Urothelium cell line (cell line): ENCODE measurements at places on chromosomes 5 and 9.
A peak's percentile ranks its signal among the peaks of the same experiment; 100 is the strongest.

DNA sequence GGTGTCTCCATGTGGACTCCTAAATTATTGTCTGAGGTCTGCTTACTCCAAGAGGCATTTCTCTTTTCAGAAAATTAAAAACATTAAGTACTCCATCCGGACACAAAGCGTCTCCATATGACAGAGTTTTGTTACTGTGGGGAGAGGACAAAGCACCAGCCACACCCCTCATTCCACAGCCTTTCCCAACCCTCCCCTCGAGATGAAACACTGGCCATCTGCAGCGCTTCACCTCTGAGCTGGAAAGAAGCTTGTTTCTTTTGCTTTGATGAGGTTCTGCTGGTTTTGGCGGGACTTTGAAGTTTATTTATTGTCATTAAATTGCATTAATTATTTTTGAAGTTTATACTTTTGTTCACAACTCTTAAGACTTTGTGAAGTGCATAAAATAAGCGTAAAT lies 27.6 kb upstream of the NKD2 start:
- DNase-seq = peak; percentile 88

DNA sequence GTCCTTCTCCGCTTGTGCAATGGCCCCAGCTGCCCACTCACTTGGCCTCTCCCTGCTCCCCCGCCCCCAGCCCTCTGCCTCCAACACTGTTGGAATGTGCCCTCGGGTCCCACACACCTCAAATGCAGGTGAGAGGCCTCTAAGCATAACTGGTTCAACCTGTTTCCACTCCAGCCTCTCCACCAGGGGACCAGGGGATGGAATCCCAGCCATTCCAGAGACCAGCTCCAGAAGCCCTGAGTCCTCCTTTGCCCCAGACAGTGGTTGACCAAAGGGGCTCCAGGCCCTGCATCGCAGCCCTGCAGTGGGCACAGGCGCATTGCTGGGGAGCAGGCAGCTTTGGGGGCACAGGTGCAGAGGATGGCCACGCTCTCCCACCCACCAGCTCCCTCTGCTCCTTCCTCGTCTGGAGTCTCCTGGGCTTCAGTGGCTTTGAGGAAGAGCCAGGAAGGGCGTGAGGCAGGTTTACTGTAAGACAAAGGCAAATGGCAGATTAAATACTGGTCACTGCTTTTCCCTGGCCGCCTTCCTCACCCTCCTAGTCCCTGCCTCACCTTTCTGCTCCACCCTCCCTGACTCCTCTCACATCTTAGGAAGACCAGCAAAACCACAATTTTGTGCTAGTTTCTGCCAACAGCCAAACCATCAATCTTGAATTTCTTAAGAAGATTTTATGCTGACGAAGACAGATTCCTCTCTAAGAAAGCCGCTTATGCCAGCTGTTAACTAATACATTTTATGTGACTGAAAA lies 29.1 kb upstream of the IRX2 start:
- DNase-seq = no peak

DNA sequence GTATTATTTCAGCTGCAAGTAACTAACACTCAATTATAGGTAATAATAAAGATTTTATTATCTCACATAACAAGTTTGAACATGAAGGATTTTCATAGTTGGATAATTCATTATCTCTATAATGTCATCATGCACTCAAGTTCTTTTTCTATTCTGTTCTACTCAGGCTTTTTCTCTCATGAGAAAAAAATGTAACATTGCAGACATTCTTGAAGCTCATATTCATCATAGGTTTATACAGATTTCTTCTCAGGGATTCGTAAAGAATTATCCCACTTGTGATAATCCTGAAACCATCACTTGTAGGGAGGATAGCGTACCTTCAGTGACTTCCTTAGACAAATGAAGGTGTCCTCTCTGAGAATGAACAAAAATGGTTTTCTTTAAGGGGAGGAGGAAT lies 150.3 kb downstream of the XRCC4 start:
- DNase-seq = no peak

- DNase-seq = peak; percentile 97
Measured at GRCh38 chr5:65562731-65563701, at the start of the genes CENPK and PPWD1. Gene CENPK (minus strand): TSS chr5:65563168. CDS start chr5:65554907, 8,261 bp downstream. Gene PPWD1 (plus strand): TSS chr5:65563296. CDS start chr5:65563311, 15 bp downstream.

- no peak for DNase-seq
Measured at GRCh38 chr9:4317681-4318080, 17.8 kb upstream of the GLIS3 start.

GRCh38 chr5:178651046-178651810 lies 24.4 kb upstream of the CLK4 start:
- DNase-seq = peak; percentile 44

- DNase-seq = peak; percentile 37
Measured at GRCh38 chr5:127320032-127320965, 29.7 kb downstream of the MEGF10 start.

- DNase-seq = peak; percentile 18
Measured at GRCh38 chr5:67233075-67233474, 36.5 kb upstream of the CD180 start.

- no peak for DNase-seq
Measured at GRCh38 chr9:82538634-82539033, 524.3 kb downstream of the RASEF start.

GRCh38 chr5:32317041-32317440 lies 4.3 kb upstream of the MTMR12 start:
- DNase-seq = no peak

- no peak for DNase-seq
Measured at GRCh38 chr5:60829490-60830266, 14.4 kb downstream of the ELOVL7 start.

GRCh38 chr5:179803651-179804554 lies 2.8 kb downstream of the MGAT4B start:
- no peak for DNase-seq

DNA sequence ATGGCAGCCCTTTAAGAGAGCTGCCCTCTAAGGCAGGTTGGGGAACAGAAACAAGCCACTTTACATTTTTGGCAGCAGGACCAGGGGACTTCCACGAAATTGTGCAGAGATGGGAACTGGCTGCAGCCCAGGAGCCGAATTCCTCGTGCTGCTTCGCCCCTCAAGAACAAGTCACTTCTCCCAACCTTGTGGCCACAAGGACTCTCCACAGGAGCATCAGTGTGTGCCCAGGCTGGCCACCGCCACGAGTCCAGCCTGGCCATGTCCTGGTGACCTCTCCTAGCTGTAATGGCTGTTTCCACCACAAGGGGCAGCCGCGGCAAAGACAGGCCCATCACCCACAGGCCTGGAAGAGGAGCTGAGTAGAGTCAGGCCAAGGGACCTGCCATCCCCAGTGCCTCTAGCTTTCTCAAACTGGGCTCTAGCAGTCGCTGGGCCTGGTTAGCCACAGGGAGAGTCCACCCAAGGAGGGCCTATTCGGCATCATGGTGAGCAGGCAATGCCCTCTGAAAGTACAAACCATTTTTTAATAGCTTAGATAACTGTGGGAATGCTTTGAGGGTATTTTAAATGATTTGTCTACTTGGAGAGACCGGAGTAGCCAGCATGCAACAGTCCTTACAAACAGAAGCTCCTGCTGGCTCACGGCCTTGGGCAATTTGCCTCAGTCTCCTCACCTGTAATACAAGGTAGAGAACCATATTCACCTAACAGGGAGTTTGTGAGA lies 129.0 kb downstream of the COL23A1 start:
- DNase-seq = peak; percentile 60

DNA sequence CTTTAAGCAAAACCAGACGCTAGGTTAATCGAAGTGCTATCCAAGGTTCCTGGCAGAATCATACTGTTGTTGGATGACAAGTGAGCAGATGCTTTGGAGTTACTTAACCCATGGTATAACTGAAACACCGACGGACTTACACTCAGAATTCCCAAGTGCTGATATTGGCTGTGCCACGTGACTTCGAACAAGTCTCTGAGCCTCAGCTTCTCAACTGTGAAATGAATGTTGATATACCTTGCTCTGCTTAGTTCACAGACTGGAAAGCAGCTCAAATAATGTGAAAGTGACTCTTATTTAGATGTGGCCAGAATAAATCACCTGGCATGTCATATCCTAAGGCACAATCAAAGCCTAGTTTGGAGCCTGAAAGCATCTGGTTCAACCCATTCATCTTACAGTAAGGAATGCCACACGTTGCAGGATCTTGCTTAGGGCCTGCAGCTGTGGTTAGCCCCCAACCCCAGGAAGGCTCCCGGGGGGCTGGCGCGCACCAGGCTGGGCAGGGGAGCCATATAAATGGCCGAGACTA lies 759 bp downstream of the GEMIN5 start:
- no peak for DNase-seq

GRCh38 chr9:101758304-101758930 lies 20.0 kb upstream of the GRIN3A start:
- DNase-seq = no peak

- DNase-seq = no peak
Measured at GRCh38 chr9:136002881-136003280, 41.7 kb upstream of the UBAC1 start.

GRCh38 chr5:103066326-103066725 lies 53.6 kb downstream of the GIN1 start:
- no peak for DNase-seq

GRCh38 chr9:38423273-38423972 lies 831 bp downstream of the IGFBPL1 start:
- DNase-seq = no peak

DNA sequence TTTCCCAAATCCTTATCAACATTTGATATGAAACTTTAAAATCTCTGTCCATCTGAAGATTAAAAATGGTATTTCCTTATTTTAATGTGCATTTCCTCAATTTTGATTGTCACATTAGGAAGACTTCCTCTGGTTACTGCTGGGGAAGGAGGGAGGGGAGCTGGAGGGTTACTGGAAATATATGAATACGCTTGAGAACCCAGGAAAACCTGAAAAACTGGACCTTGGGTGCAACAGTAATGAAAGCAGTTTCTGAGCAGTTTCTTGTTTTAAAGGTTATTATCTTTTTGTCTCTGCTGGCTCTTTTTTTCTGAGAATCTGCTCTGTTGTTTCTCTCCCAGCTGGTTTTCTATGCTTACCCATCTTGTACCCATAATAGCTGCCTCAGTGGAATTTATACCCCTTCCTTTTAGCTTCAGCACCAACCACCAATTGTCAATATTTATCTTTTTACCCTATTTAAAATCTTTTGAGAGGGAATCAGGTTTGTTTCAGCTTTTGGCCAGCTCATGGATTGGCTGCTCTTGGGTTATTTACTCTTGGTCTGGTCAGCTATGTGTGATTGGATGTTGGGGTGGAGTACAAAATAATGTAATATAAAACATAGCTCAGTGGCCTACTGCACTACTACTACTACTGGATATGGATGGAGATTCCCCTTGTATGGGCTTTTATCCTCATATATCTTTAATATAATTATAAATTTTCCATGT lies 67.4 kb downstream of the UNC13B start:
- no peak for DNase-seq

DNA sequence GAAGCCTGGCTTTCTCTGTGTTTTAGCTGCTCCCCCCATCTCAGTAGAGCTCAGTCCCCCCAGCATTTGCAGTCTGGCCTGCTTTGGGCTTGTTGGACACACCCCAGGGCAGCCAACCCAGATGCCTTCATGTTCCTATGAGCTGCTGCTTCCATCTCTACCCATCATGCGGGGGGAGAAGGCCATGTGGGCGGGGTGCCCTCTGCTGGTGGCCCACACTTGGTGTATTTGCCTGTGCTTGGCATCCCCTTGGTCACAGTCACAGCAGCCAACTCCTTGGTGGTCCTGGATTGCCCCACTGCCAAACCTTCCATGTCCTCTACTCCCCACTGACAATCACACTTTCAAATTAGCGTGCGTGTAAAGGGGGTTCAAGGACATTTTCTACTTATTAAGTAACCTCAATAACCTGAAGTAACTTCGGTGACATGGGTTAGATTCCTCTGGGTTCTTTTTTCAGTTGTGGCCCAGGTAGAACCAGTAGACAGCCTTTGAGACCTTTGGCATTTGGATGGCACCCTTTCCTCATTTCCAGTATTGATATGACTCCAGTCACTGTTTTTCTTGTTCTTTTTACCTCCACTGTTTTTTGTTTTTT lies 42.8 kb downstream of the SNX30 start:
- peak; percentile 62 for DNase-seq

DNA sequence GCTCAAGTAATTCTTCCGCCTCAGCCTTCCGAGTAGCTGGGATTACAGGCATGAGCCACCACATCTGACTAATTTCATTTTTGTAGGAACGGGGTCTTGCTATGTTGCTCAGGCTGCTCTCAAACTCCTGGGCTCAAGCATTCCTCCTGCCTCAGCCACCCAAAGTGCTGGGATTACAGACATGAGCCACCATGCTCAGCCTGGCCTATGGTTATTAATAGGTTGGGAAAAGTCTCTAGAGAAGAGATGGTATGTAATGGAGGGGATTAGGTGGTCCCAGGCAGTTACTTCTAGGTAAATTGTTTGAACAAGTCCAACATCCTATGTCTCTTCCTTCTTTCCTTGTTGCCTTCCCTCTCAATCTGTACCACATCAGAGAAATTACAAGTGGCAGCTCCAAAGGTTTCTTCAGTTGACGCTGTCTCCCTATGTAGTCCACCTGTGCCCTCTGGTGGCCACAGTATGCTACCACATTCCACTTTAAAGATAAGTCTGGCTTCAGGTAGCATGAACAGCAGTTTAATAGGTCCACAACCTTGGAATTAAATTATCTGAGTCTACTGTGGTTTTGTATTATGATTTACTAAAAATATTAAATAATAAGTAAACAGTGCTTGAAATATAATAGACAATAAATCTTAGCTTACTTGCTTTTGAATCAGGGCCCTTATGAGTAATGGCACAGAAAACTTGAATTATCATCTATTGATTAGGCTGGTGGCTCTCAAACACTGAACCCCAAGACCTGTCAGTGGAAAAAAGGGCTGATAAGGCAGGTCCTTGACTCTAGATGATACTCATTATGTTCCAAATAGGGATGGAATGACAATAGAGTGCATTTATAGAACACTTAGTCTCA lies 9.7 kb downstream of the TIGD6 start:
- DNase-seq = peak; percentile 70

- DNase-seq = no peak
Measured at GRCh38 chr5:119840175-119840574, 210.8 kb downstream of the FAM170A start.

- DNase-seq = no peak
Measured at GRCh38 chr9:82584349-82584863, 478.5 kb downstream of the RASEF start.

DNA sequence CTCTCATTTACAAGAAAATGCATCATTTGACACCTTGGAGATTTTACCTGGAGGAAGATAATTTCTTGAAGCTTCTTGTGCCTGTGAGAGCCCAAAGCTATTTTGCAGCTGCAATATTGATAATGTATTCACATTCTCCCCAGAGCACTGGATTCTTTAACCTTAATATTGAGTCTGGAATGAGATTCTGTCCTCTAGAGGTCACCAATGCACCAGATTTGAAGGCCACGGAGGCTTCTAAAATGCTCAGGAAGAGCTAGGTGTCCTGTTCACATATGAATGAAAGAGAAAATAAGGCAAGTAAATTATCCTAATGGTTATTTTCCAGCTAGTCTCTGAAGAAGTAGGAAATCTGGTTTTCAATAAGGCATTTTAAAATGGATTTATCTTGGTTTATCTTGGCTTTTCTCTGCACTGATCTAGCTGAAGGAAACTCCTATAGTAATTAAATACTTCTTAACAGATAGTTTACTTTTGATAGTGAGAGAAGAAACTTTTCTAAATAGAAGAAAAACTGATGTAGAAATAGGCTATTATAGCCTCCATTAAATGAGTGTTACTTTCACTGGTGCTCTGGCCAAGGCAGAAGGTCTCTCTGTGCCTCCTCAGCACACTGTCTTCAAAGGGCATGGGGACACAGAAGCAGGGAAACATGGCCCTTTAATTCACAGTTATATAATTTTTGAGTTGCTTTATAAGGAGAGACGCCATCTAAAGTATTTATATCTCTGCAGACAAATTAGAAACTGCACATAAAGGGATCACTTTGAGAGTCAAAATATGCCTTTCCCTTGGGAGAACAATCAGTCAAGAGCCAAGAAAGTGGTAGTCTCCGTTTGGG lies 297.0 kb upstream of the ACTBL2 start:
- peak; percentile 51 for DNase-seq
